Activated T-helper 17 cell treated with anti-CD3 and anti-CD28 coated beads, Interleukin-2, amount 50 U/mL, for 72 hours (primary cell): ENCODE measurements at places on chromosomes 13 and 19.

GRCh38 chr13:87398047-87398446 lies 273.1 kb upstream of the SLITRK5 start:
- ATAC-seq, result no peak

DNA sequence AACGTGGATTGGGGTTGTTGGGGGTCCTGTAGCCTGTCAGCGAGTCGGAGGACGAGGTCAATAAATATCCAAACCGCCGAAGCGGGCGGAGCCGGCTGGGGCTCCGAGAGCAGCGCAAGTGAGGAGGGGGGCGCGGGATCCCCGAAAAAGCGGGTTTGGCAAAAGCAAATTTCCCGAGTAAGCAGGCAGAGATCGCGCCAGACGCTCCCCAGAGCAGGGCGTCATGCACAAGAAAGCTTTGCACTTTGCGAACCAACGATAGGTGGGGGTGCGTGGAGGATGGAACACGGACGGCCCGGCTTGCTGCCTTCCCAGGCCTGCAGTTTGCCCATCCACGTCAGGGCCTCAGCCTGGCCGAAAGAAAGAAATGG lies 754 bp upstream of the SIX5 start:
- ATAC-seq, result peak; percentile 32

- ATAC-seq, result peak; percentile 61
Observed at GRCh38 chr19:16386619-16387240, 62.1 kb downstream of the KLF2 start.

DNA sequence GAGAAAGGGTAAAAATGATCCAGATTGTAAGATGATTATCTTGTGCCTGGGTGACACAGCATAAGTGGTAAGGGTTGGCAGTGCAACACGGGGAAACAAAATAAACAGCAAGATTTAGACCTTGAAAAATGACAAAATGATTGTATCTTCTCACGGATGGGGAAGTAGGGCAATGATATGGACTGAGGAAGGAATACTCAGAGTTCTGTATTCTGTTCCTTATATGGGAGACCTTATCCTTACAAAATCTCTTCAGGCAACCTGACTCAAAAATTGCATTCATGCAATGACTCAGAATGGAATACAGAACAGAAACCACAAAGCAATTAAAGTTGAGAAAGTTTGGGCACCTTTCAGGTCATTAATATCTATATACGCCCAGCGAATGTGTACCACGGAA lies 149.0 kb downstream of the HS6ST3 start:
- no peak for ATAC-seq

DNA sequence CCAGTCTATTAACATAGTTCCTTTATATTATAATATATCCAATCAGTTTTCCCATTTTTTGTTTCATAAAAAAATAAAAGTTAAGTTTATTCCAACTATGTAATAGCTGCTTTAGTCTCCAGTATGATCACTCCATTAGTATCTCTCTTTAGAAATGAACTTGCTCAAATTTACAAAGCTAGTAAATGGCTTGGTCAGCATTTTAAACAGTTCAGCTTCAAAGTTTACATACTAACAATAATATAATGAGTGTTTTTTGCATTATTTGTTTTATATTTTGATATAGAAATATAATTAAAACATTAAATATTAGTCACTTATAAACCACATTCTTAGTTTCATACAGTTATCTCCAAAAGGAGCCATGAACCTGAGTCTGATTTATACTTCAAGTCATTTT lies 1073.8 kb downstream of the SLITRK5 start:
- ATAC-seq, result no peak

DNA sequence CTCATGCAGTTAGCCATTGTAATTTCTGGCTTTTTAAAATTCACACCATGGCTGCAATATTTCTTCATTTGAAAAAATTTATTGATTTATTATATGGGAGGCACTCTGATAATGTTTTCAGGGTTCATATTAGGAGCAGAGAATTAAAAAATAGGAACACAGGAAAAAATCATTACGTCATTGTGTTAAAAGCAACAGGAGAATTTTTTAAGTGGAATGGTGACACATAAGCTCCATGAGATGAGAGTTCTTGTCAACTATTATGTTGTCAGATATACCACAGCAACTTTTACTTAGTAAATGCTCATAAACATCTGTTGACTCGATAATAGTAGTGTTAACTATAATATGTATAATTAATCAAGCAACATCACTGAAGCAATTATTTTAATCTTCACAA lies 400.1 kb downstream of the TDRD3 start:
- no peak for ATAC-seq

DNA sequence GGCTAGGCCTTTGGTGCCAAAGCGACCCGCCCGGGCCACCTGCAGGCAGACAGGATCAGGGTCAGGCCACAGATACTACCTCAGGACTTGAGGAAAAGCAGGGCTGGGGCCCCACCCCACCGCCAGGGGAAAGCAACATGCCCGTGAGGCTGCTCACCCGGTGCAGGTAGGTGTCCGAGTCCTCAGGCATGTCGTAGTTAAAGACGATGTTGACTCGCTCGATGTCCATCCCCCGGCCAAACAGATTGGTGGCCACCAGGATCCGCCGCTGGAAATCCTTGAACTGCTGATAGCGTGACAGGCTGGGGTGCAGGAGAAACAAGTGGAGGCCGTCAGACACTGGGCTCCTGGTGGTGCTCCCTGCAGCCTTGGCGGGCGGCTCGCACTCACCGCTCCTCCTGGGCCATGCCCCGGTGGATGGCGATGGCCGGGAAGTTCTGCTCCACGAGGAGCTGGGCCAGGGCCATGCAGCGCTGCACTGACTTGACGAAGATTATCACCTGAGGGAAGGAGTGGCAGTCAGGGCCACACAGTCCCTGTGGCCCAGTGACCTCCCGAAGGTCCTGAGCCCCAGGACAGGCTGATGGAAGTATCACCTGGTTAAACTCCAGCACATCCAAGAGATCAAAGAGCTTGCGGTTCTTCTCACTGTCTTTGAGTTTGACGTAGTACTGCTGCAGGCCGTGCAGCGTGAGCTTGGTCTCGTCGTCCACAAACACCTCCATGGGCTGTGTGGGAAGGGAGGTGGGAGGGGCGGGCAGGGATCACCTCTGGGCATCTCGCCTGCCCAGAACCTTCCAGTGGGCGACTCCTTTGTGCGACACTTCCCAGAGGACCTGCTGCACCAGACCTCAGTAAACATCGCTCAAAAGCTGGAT lies 9.8 kb downstream of the DDX39A start:
- peak; percentile 4 for ATAC-seq

DNA sequence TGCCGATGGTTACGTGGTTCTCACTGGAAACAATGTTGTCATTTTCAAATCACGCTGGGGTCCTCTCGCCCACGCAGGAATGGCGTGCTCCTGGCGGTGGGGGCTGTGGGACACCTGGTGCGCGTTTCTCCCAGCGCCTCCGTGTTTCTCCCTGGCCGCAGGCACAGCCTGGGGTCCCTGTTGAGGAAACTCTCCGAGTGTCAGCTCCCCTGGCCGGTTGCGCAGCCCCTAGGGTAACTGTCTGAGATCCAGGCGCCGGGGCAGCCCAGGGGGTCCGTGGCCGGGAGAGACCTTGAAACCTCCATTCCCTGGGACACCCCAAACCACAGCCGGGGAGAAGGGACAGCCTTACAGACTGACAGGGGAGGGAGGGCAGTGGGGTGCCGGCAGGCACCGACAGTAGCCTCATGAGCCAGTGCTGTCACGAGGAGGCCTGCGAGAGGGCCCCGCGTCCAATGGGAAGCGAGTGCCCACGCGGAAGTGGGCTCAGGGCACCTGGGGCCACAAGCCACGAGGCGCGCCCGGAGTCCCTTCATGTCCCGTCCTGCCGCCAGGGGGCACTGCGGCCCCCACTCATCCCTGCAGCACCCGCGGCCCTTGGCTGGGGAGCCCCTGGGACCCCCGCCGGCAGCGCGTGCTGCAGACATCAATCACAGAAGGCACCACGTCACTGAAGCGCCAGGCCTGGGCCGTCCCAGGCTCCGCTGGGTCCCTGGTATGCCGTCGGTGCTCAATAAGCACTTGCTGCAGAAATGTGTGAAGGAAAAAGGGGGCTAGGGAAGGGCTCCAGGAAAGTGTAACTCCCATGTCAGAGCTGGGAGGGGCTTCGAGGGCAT lies 9.5 kb downstream of the ADAMTSL5 start:
- peak; percentile 57 for ATAC-seq

- ATAC-seq, result peak; percentile 84
Observed at GRCh38 chr19:2461751-2462634, 5.2 kb upstream of the LMNB2 start.

- no peak for ATAC-seq
Observed at GRCh38 chr13:34933349-34933748, 8.7 kb upstream of the NBEA start.

DNA sequence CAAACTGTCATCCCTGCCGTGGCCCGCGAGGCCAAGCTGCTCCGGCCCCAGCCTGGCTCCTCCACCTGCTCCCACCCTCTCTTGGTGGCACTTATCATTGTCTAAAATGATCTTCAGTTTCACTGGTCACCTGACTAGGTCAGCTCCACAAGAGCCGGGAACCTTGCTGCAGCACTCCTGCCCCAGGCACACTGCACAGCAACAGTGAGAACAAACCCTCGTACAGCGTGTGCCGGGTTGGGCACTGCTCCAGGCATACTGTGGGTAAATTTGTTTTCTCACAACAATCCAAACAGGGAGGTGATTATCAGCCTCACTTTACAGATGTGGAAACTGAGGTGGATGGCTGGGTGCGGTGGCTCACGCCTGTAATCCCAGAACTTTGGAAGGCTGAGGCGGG lies 8.9 kb downstream of the DEDD2 start:
- ATAC-seq, result no peak

DNA sequence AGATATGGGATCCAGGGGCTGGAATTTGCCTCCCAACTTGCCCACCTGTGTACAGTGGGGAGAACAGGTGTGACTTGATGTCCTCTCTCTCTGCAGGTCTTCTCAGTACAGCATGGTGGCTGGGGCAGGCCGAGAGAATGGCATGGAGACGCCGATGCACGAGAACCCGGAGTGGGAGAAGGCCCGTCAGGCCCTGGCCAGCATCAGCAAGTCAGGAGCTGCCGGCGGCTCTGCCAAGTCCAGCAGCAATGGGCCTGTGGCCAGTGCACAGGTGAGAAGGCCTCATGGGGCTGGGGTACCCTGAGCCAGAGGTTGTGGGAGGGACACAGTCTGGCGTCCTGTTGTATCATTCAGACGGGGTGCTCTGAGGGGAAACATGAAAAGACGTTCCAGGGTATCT lies 3.0 kb downstream of the LENG8 start:
- ATAC-seq, result no peak

DNA sequence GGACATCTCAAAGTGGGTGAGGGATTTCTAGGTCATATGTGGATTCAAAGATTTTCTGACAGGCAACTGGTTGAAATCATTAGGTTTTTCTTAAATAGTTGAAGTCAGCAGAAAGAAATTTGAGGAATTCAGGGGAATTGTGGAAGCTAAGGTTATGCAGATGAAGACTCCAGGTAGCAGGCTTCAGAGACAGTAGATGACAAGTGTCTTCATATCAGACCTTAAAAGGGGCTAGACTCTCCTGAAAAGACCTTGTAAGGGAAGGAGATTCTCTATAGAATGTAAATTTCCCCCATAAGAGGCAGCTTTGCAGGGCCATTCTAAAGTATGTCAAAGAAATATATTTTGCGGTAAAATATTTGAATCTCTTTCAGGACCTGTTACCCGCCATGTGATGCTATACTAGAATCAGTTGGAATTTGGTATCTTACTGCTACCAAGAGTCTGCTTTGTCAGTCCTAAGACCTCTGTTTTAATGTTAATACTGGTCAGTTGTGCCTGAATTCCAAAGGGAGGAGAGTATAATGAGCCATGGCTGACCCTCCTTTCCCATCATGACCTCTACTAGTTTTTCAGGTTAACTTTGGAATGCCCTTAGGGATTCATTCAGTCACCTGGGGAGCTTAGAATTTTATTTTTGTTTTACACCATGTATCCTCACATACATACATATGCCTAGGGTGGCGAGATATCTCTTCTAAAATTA lies 1115.5 kb upstream of the SLC10A2 start:
- ATAC-seq, result no peak

GRCh38 chr13:94233401-94233800 lies 246.1 kb downstream of the DCT start:
- no peak for ATAC-seq

GRCh38 chr19:31424861-31425620 lies 75.8 kb upstream of the TSHZ3 start:
- ATAC-seq, result no peak

DNA sequence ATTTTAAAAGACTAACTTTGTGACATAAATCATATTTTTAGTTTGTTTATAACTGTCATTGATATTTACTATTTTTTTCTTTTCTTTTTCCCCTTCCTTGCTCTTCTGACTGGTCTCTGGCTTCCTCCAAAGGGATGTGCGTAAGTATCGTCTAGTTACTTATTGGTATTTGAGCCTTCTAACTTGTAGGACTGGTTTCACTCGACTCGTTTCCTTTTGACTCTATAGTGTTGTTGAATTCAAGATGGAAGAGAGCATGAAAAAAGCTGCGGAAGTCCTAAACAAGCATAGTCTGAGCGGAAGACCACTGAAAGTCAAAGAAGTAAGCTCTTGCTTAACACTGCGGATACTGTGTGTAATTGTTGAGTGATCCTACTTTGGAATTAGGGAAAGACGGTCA lies 18.6 kb downstream of the HNRNPM start:
- no peak for ATAC-seq

GRCh38 chr13:85432881-85433280 lies 366.3 kb downstream of the SLITRK6 start:
- ATAC-seq, result no peak

DNA sequence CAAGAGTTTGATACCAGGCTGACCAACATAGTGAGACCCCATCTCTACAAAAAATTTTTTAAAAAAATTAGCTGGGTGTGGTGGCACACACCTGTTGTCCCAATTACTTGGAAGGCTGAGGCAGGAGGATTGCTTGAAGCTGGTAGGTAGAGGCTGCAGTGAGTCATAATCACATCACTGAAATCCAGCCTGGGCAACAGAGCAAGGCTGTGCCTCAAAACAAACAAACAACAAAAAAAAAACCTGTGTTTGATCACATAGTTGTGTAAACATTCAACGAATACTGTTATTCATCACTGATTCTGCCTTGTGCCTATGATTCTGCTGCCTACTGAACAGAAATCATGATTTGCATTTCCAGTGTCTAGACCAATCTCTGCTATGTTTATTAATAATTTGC lies 134.0 kb downstream of the TBC1D4 start:
- no peak for ATAC-seq

DNA sequence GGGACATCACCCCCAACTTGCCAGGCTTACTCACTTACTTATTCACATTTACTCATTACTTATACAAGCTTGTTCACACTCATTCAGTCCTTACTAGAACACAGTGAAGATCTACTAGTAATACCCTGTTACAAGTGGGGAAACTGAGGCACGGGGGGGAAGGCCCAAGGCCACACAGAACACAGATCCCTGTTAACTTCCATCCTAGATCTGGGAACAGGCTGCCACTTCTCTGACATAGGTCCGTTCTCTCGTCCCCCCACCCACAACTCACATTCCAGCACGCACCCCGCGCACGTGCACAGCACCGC lies 1.5 kb upstream of the NRTN start:
- no peak for ATAC-seq

GRCh38 chr13:94028234-94028633 lies 451.2 kb downstream of the DCT start:
- ATAC-seq, result no peak

- ATAC-seq, result no peak
Observed at GRCh38 chr13:84865783-84866221, 933.4 kb downstream of the SLITRK6 start.
